ENCODE measurements at places on chromosomes 3 and 15.
A peak's percentile ranks its signal among the peaks of the same experiment; 100 is the strongest.

- no peak for DNase-seq
Measured at GRCh38 chr15:64072812-64073211, 20.8 kb downstream of the CIAO2A start.

DNA sequence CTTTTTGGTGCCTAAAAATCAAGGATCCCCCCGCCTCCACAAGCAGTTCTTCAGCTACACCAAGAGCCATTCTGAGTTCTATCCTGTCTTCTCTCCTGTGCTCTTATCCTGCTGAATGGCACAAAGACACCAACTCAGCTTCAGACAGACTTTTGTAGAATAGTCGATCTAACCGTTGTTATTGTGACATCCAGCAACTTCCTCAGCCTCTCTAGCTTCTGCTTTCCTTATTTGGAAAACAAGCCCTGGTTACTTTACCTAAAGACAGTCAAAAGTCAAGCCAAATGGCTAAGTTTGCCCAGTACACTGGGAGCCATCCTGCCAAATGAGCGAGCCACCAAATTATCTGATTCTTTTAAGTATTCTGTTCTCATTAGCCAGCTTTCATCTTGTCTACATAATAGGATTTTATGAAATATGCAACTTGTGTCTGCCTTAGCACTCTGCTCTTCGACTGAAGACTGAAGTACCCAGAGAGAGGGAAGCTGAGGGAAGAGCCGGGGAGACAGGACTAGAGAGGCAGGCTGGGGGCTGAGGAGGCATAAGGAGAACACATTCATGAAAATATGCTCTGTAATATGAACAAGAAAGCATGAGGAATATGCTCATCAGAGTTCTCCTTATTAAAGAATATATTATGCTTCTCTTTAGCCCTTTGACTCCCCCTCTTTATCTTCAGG, 35.1 kb downstream of the LYZL4 start:
- DNase-seq: peak; percentile 54

DNA sequence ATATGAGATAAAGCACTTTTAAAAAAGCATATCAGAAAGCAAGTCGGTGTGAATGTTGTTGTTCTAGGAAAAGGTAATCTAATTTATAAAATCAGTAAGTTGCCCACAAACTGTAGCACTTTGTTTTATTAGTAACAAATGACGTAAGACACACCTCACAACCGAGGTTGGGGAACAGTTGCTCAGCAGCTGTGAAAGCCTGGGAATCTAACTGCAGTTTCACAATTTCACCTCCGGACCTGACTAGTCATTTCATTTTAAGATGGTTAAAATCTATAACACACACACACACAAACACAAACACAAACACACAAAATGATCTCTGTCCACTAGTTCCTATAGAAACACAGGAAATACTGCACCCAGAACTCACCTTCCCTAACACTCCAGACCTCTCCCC, 406.7 kb upstream of the NR2F2 start:
- DNase-seq: no peak

DNA sequence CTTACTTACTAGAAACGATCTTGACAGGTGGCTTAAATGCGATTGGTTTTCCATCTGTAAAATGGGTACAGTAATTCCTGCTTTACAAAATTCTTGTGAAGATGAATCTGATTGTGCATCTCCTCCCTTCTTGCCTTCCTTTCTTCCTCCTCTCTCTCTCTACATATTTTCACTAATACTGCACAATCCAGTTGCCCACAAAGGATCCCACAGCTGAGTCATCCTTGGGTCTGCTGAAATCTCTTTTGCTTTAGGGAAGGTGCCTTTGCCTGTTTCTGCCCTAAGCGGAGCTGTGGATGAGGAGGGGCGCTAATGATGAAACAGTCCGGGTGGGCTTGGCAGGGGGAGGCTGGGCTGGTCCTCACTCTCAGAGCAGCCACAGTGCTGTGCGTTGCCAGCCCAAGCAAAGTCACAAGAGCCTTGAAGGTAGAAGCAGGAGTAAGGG, 46.1 kb downstream of the AMOTL2 start:
- DNase-seq: peak; percentile 16
